Mesothelial cell of epicardium (in vitro differentiated cells): ENCODE measurements at places on chromosomes 5 and 9. TPM values are rescaled to one million over a fixed set of nuclear protein-coding genes. Genes with fewer than 3 reads are reported as not detected.

GRCh38 chr9:87237336-87237735, 260.3 kb upstream of the DAPK1 start:
- DNase-seq = no peak

DNA sequence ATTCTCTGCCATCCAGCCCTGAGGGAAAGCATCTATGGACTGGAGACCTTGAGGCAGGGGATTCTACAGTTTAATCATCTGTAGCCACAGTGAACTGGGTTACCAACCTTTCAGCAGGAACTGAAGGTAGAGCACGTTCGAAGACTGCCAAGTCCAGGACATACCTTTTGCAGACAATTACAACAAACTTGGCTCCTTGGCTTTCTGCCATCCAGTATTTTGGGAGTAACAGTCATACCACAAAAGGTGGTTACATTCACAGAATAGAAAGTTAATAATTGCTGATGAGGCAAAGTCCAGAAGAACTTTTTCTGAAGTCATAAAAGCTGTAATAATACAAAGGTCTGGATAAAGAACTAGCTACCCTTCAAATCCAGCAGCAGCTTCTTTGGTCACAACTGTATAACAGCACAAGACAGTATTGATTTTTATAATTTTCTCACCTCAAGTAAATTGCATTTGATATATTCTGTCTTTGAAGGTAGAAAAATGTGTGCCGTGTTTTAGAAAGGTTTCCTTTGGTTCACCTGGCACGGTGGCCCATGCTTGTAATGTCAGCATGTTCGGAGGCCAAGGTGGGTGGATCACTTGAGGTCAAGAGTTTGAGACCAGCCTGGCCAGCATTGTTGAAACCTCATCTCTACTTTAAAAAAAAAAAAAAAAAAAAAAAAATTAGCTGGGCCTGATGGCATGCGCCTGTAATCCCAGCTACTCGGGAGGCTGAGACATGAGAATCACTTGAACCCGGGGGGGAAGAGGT, 236.6 kb downstream of the NR3C1 start:
- no peak for DNase-seq

- DNase-seq = no peak
Observed at GRCh38 chr5:159905496-159905895, 10.8 kb upstream of the ADRA1B start.

- DNase-seq = no peak
Observed at GRCh38 chr9:113509463-113509862, 45.9 kb downstream of the RGS3 start.

DNA sequence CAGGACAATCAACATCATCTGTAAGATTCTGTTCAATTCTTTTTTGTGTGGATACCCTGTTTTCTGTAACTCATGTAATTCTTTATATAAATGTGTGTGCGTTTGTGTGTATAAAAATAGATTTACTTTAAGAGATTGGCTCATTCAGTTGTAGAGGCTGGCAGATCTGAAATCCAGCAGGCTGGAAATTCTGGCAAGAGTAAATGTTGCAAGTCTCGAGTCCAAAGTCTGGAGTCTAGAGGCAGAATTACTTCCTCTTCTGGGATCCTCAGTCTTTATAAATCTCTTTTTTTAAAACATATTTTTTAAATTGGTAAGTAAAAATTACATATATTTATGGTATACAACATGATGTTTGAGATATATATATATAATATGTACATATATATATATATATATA, 202.1 kb upstream of the TMEM161B start:
- DNase-seq = no peak

- DNase-seq = no peak
Observed at GRCh38 chr5:65823204-65823603, 101.2 kb downstream of the NLN start.

Gene PCDHGA1
- total RNA-seq = 0.22 to 0.47 TPM (median 0.34 TPM) in 3 replicates

Gene PRDM12
- total RNA-seq = 0.11 TPM in 1 of 3 replicates, not detected in the others
